ENCODE measurements at places on chromosomes 6 and 20.

- DNase-seq = no peak
Measured at GRCh38 chr6:26232940-26233648, 131.9 kb upstream of the BTN3A2 start.

DNA sequence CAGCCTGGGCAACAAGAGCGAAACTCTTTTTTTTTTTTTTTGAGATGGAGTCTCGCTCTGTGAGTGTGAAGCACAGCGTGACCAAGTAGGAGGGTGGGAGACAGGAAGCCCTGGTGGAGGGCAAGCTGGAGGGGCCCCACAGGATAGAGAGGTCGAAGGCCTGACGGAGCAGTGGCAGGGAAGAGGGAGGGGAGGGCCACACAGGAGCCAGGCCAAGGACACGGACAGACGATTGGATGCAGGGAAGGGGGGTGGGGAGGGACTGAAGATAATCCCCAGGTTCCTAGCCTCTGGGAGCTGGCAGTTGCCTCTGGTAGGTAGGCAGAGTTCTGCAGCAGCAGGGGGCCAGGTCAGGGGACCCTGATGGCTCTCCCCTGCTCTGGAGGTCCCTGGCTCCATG is 10.8 kb upstream of the GUCA1A start:
- no peak for DNase-seq

DNA sequence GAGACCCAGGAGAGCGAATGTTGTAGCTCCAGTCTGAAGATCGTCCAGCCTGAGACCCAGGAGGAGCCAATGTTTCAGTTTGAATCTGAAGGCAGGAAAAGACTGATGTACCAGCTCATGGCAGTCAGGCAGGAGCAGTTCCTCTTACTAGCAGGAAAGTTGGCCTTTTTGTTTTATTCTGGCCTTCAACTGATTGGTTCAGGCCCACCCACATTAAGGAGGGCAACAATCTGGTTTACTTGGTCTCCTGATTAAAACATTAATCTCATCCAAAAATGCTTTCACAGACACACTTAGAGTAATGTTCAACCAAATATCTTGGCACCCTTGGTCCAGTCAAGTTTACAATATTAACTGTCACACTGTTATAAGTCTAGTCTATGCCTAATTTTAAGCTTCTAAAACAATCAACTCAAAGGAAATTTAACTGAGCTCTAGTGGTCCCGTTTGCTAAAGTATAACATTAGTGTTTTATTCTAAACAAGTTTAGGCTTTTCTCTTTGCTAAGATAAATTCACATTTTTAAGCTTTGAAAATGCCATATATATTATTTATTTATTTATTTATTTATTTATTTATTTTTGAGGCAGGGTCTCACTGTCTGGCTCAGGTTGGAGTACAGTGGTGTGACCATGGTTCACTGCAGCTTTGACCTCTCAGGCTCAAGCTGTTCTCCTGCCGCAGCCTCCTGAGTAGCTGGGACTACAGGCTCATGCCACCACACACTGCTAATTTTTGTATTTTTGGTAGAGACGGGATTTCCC is 275.5 kb upstream of the SLC35B3 start:
- no peak for DNase-seq

DNA sequence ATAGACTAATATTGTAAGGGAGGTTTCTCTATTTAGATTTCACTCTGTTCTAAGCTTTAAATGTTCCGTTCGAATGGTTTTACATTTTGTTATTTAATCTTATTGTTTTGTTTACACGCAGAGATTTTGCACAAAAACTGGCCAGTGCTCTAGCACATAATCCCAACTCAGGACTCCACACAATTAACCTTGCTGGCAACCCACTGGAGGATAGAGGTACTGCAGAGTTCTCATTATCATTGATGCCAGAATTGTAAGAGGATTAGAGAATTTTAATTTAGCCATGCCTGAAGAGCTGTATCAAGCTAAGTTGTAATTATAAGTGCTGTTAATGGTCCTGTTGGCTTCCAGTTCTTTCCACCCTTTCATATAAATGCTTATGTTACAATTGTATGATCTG is 179.7 kb upstream of the SCGN start:
- DNase-seq = no peak

DNA sequence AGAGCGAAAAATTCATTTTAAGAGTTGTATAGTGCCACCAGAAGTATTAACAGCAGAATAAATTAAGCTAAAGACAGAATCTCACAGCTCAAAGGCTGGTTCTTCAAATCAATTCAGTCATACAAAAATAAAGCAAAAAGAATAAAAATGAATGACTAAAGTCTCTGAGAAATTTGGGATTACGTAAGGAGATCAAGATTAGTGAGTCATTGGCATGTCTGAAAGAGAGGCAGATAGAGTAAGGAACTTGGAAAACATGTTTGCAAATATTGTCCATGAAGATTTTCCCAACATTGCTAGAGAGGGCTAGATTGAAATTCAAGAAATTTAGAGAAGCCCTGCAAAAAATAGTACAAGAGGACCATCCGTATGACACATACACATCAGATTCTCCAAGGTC is 1413.9 kb upstream of the ADGRB3 start:
- DNase-seq = no peak

- no peak for DNase-seq
Measured at GRCh38 chr6:96520171-96521115, 1.2 kb upstream of the UFL1 start.

DNA sequence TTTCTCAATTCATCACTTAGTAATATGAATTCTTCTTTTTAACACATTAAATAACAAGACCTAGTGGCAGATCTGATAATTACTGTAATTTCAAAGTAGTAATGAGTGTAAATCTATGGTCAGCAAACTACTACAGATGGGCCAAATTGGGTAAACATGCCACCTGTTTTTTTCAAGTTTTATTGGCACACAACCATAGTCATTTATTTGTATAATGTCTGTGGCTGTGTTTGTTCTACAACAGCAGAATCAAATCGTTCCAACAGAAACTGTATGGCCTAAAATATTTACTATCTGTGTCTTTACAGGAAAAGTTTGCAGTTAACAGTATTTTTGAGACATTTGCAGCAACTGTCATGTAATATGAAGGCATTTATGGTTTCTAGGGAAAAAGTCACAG is 86.1 kb upstream of the EYA2 start:
- DNase-seq = no peak

GRCh38 chr6:157908369-157909281 is 73.0 kb upstream of the SYNJ2 start:
- no peak for DNase-seq

DNA sequence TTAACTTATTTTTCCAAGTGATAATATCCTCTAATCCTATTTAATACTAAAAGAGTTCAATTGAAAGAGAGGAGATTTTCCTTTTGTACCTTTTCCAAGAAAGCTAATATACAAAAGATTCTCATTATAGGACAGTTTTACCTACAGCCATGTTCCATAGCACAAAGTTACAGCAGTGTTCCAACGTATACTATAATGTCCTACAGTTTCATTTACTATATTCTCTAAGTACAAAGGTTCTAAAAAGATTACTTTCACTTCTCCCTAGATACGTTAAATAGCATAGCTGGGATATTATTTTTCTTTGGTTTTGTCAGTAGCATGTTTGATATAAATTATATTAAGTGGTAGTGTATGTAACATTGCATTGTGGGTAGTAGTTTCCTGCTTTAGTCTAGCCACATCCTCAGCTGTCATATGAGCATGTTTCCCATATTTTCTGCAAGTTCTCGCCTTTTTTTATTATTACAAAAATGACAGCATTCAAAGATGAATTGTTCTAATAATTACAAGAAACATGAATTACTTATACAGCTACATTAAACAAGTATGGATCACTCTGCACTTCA is 4.4 kb upstream of the RUNX2 start:
- no peak for DNase-seq
